Stimulated activated CD8-positive, alpha-beta memory T cell treated with anti-CD3 and anti-CD28 coated beads, Interleukin-2, amount 100 ng/mL, for 1 hour (primary cell): ENCODE measurements at places on chromosomes 5 and 9.

DNA sequence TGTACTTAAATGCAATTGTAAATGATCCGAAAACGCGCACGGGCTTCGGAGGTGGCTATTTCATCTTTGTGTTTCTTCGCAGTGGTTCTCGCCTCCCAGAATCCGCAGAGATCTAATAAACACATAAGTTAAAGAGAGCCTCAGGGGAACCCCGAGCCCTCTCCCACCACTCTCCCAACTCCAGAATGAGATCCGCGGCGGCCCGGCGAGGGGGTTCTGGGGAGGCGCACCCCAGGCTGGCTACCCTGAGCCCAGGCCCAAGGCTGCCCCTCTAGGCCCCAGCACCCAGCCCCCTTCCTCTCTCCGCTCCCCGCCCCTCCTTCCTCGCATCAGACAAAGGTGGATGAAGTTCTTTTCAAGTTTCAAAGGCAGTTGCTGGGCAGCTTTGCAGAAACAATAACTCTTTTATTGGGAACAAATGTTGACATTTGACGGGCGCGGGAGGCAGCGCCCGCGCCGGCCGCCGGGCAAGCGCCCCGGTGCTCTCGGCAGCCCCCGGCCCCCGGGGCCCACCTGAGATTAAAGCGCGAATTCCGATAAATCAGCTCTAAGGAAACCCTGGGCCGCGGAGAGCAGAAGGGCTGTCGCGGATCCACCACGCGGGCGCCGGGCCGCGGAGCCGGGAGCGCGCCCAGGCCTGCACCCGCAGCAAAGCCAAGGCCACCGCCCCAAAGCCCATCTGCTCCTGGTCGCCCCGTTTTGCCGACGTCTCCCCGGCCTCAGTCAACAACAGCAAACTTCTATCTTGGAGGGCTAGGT, 8.4 kb downstream of the IRX2 start:
- DNase-seq = no peak

DNA sequence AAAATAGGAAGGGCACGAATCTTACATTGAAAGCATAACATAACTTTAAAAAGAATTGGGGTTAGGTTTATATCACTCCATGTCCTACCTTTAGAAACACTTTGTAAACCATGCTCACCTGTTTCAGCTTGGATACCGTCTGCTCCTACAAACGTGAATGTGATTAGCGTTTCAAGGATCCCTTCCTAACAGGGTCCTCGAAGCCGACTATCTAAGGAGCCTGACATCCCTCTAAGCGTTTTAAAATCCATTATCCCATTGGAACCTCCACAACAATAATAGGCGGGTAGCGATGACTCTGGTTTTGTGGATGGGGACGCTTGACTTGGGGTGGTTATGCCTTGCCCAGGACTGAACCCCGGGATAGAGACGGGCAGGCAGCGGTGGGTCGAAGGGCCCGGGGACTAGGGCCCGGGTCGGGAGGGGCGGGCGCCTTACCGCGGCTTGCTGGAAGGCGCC, 937 bp downstream of the SVEP1 start:
- no peak for DNase-seq

GRCh38 chr9:12765088-12765798, 9.6 kb upstream of the LURAP1L start:
- DNase-seq = no peak

- no peak for DNase-seq
Measured at GRCh38 chr5:168019143-168019542, 272.3 kb upstream of the WWC1 start.

GRCh38 chr5:42531611-42532010, 108.4 kb downstream of the GHR start:
- DNase-seq = no peak

DNA sequence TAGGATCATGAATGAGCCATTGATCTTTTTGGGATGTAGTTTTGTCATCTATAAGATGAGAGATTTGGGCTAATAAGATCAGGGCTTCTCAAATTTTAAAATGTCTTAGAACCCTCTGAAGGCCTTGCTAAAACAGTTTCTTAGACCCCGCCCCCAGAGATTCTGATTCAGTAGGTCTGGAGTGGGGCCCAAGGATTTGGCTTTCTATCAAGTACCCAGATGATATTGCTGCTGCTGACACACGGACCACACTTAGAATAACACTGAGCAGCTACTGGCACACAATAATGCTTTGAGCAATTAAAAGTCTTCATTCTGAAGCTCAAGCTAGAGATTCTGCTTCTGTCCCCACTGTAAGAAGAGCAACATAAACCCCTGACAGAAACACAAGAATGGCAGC, 216.7 kb downstream of the SMARCA2 start:
- DNase-seq = no peak

- no peak for DNase-seq
Measured at GRCh38 chr9:4983601-4984165, 1.4 kb upstream of the JAK2 start.

DNA sequence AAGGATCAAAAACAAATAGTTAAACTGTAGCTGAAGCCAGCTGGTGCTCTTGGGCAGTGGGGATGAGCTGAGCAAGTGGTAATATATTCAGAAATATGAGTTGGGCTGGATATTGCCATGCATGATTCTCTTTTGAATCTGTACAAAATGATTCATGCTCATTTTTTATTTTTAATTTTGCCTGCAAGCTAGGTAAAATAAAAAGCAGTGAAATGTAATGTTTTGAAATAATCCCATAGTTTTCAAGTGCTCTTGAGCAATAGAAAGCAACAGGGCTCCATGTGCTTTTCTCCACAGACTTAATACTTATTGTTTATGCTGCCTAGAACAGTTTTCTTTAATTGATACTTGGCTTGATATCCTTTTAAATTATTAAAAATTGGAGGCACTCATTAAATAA, 489.3 kb downstream of the TLE4 start:
- DNase-seq = no peak

- DNase-seq = no peak
Measured at GRCh38 chr9:135300346-135301141, 179.0 kb upstream of the PPP1R26 start.

DNA sequence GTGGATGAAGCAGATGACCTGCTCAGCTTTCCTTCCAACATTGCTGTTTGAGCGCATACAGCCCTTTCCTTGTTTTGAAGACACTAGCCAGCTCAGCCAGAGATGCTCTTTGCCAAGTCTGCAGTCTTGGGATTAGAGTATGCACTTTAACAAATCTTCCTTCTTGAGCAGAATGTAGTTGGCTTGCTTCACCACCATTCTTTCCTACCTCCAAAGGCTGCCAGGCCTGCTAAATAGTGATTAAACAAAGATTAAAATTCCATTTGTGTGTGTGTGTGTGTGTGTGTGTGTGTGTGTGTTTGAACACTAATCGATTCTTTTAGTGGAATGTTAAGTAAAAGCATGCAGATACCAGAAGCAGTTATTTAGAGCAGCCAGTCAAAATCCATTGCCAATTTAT, 97.6 kb downstream of the GALNT10 start:
- no peak for DNase-seq

- no peak for DNase-seq
Measured at GRCh38 chr5:57681942-57682341, 199.3 kb upstream of the ACTBL2 start.

GRCh38 chr9:84827216-84827765, 157.8 kb downstream of the NTRK2 start:
- DNase-seq = no peak

DNA sequence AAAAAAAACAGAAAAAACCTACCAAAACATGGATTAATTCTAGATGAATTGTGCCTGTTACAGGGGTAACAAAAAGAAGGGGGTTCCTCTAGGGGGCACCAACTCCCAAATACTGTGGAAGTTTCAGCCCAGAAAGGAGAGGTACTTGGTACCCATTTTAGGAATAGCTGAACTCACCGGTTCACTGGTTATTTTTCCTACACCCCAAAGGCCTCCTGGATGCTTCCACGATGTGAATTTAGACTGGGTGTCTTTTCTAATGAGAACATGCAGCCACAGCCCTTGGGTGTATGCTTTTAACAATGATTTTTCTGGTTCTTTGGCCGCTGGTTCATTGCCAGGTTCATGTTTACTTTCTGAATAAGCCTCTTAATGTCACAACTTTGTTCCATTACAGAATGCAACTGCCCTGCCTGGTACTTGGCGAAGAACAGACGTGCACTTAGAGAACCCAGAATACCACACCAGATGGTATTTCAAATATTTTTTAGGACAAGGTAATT, 46.7 kb downstream of the GARNL3 start:
- no peak for DNase-seq

DNA sequence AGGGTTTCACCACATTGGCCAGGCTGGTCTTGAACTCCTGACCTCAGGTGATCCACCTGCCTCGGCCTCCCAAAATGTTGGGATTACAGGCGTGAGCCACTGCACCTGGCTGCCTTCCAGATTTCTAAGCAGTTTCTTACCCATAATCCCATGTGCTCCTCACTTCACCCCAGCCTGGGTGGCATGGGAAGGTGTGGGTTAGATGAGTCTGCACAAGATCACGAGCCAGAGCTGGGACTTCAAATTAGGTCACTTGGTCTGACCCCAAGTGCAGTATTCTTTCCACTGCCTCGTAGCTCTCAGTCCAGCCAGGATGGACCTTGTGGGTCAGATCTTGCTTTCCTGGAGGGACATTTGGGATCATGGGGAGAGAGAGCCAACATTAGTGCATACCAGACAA, 37.5 kb upstream of the STRBP start:
- DNase-seq = no peak

DNA sequence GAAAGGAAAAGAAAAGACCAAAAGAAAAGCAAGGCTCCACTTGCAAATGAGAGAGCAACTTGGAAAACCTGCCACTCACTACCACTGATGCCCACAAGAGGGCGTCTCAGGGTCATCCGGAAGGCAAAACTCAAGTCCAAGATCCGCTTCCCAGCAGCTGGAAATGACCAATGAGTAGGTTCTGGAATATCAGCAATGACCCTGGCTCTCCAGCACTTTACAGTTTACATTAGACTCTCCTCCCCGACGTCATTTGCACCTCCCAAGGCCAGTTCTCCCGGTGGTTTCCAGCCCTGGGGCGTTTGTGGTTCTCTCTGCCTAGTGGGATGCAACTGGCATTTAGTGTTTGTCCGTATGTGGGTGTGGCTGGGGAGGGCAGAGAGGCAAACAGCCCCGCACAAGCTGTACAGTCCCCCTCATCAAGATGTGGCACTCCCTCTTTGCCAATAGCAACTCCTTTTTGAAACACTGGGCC, 193.8 kb upstream of the ZNF618 start:
- DNase-seq = peak; percentile 2

DNA sequence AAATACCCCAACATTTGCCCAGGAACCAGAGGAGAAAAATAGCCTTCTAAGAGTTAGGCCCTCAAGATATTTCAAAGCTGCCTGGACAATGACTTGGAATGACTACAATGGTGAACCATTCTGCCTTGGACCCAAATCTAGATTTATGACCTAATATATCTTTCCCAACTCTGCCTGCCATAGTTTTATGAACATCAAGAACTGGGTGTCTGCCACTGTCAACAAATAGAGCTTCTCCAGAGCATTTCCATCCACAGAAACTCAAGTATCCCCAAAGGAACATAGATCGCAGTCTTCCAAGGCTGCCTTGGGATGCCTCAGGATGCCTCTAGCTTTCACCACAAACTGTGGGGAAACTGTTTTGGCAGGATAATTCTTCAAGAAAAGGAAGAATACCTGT, 48.2 kb upstream of the NFIB start:
- no peak for DNase-seq

DNA sequence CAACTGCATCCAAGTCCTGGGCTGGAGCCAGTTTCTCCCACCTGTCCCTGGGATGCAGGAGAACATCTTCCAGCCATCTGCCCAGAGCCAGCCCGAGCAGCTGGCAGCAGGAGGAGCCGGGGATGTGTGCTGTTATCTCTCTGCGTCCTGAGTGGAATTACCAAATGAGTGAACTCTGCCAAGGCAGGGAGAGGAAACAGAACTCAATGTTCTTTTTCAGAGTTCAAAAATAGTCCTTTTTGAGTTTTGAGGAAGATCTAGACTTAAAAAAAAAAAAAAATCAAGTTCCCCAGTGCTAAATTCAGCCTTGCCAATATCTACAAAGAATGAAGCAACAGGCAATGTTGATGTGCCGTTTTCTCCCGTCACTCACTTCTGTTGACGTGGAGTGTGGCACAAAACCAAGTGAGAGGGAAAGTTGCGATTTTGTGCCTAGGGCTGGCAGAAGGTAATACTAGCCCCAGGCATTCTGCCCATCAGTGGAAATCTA, 56.2 kb downstream of the TMOD1 start:
- no peak for DNase-seq
